ENCODE measurements at places on chromosomes 11 and 22.

DNA sequence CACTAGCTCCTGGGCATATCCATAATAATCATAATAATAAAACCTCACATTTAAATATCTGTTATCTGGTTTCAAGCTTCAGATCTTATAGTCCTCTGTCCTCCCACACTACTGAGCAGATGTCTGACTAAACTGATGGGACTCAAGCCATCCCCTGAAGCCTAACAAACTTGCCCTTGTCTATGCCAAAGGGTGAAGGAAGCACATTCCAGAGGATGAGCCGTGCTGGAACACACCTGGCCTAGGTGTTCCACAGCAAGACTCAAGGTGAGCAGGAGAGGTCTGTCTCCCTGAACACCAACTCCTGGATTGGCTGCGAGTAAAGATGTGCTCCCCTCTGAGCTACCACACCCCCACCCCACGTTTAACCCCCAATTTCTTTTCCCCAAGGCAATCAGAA lies 14.7 kb downstream of the SCUBE2 start:
- no peak for DNase-seq

GRCh38 chr22:46409631-46410210 lies 74.2 kb downstream of the TRMU start:
- no peak for DNase-seq

GRCh38 chr11:85299258-85299942 lies 327.7 kb downstream of the DLG2 start:
- DNase-seq: no peak

- DNase-seq: no peak
Measured at GRCh38 chr11:126963115-126963514, 37.5 kb downstream of the KIRREL3 start.

Data from midbrain (tissue), 1 donor.